ENCODE measurements at places on chromosomes 3 and 15.

- no peak for DNase-seq
Observed at GRCh38 chr15:60835974-60836373, 357.0 kb upstream of the ICE2 start.

GRCh38 chr3:58049143-58049785 is 41.0 kb downstream of the FLNB start:
- no peak for DNase-seq

DNA sequence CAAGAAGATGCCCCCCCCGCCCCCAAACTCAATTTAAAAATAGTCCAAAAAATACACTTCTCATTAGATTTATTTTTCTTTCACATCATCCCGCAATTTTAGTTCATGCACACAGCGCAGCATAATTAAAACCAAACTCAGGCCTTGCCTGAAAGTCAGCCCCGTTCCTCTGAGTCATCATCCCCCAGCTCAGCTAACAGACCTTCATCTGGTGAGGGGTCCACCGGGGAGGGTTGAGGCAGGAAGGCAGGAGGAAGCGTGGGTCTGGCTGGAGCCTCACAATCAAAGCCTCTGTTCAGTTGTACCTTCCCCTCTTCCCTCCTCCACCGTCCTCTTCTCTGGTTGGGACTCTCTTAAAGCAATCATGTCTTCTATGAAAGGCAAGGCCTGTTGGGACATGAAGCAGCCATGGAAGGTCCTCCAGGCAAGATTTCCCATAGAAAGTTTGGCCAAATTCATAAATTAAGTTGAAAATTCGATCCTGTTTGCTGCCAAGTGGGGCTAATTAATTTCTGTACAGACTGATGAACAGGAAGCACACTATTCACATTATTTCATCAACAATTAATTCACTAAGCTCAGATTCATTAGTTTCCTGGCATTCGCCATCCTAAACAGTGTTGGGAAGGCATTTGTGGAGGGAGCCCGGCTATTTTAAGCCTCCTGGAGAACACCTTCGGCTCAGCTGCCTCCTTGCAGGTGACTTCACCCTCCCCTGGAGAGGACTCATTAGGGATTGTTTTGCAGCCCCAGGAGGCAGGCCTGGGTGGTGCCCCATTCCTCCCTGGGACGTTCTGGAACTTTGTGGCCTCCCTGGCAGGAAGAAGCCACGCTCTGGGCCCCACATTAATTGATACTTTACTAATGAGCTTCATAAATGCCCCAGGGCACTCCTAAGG is 72.3 kb upstream of the BNC1 start:
- no peak for DNase-seq

GRCh38 chr3:111627092-111627491 is 31.9 kb upstream of the ZBED2 start:
- DNase-seq, result no peak

DNA sequence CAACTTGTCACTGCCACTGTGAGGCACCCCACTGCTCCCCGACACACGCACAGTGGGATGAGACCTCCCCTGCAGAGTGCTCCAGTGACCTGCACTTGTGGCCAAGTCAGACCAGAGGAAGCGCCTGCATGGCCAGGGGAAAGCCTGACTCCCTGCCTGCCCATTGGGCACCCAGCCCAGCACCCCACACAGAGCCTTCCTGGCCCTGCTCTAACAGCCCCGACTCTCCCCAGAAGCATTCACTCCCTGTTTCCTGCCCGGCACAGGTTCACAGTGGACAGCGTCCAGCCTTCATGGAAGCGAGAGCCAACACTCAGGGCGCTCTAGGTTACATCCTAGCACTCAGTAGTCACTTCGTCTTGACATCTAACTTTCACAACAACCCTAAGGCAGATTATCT is 27.8 kb downstream of the RBPMS2 start:
- no peak for DNase-seq

GRCh38 chr3:29438580-29438979 is 157.7 kb downstream of the RBMS3 start:
- DNase-seq, result no peak

- no peak for DNase-seq
Observed at GRCh38 chr3:15081960-15082664, 16.8 kb downstream of the RBSN start.

- peak; percentile 1 for DNase-seq
Observed at GRCh38 chr3:151816091-151816604, 2.2 kb downstream of the AADAC start.

DNA sequence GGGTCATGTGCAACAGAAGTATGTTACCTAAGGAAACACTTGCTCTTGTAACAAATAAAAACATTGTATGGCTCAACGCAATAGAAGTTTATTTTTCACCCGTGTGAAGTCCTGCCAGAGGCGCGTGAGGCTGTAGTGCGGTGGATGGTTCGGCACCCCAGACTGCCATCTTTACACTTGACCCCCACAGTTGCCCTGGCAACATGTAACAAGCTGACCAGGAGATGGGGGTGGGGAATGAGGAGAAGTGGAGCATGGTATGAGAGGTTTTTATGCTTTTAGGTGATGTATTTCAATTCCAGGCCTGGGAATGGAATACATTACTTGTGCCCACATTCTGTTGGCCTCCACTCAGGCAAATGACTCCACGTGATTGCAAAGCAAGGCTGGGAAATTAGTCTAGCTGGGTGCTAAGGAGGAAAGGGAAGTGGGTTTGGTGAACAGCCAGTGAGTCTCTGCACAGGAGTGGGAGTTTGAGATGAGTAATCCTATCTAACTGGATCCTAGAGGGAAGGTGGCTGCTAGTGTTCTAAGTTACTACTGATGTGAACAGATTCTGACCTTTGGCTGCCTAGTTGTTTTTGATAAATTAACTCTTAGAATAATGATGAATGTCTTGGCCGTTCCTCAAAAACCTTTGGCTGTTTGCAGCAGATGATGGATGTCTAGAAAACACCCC is 33.8 kb upstream of the GREM1 start:
- peak; percentile 50 for DNase-seq

GRCh38 chr15:64850778-64851502 is 9.2 kb downstream of the PLEKHO2 start:
- no peak for DNase-seq

DNA sequence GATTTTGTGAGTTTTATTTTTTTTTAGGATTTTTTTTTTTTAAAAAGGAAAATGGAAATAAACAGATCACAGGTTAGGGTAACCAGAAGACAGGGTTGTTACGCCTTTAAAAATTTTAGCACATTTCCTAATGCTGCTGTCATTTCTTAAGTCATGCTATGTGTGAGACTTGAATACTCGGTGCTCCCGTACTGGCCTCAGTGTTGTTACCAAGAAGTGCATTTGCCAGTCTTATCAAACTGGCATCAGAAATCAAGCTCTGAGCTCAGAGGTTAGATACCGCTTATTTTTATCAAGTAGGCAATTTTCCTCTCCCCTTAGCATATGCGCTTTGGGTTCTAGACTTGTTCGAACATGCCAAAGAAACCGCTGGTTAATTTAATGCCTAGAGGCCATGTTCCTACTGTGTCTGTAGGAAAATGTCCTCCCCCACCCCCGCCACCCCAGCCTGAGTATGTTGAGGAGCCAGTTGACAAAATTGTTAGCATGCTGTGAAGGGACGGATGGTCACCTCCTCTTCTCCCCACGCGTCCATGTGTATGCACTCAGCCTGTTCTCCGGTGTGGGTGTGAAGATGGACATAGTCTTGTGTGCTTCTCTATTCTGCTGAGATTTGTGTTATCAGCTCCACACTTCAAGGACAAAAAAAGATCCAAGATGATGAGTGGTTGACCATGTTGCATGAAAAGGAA is 88.9 kb downstream of the ITPR1 start:
- no peak for DNase-seq

DNA sequence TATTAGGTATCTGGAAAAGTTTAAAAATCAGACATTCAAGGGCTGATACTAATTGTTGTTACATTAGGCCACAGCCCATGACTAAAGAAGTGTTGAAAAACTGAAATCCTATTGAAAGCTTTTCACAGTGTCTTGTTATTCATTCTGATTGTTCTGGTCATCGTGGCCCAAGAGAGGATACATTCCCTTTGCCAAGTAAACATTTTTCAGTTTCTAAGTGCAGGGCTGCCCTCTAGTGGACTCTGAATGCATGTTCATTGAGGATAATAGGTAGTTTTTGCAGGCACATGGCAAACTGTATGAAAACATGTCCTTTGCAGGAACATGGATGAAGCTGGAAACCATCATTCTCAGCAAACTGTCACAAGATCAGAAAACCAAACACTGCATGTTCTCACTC is 181.1 kb downstream of the MYRIP start:
- DNase-seq, result no peak

DNA sequence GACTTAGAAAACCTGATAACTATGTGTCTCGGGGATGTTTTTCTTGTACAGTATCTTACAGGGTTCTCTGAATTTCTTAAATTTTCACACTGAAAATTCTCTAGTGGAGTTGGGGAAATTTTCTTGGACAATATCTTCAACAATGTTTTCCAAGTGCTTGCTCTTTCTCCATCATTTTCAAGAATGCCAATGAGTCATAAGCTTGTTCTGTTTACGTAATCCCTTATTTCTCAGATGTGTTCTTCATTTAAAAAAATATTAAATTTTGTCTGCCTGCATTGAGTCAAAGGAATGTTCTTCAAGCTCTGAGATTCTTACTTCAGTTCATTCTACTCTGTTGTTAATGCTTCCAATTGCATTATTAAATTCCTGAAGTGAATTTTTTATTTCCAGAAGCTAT is 21.9 kb upstream of the PLSCR2 start:
- DNase-seq, result no peak

- DNase-seq, result no peak
Observed at GRCh38 chr3:52216585-52217408, 8.6 kb downstream of the TLR9 start.

GRCh38 chr3:136235545-136235944 is 14.6 kb upstream of the PCCB start:
- no peak for DNase-seq

GRCh38 chr3:154316974-154317767 is 7.1 kb downstream of the DHX36 start:
- no peak for DNase-seq

- DNase-seq, result no peak
Observed at GRCh38 chr15:38147246-38147645, 105.4 kb upstream of the SPRED1 start.

DNA sequence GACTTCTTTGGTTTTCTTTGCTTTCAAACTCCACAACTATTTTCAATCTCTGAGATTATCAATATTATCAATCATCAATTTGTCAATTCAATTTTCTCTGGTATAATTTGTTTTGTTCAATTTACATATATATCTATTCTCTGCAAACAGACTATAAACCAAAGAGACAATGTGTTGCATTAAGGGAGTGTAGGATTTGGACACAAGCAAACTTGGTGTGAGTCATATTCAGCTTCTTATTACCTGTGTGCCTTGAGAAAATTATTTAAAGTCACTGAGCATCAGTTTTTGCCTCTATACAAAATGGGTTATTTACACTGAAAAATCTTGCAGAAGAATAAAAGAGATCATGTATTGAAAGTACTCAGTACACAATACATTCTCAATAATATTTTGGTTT is 177.8 kb downstream of the NECTIN3 start:
- DNase-seq, result no peak

- DNase-seq, result no peak
Observed at GRCh38 chr3:31157047-31157694, 262.7 kb upstream of the GADL1 start.

DNA sequence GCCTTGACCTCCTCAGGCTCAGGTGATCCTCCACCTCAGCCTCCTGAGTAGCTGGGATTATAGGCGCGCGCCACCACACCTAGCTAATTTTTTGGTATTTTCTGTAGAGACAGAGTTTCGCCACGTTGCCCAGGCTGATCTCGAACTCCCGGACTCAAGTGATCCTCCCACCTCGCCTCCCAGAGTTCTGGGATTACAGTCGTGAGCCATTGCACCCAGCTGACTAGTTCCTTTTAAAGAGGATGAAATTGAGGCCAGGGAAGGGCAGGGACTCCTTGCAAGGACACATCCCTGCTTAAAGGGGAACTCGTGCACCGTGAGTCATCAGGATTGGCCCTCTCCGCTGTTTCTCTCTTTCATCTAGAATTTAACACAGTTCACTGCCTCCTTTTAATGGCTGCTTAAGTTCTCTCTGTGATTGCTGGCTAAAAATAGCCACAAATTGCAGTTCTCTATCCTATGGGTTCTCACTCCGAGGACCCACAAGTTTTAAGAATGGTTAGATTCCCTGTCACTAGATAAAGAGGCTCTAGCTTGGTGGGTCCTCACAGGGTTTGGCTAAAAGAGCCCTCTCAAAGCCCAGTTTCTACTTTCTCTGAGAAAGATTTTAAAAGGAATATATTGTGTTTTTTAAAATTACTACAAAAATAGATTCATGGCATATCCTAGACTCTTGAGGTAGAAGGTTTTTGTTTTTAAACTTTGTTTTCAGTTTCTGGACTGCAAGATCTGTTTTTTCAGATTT is 1.4 kb downstream of the CRTAP start:
- peak; percentile 59 for DNase-seq

- no peak for DNase-seq
Observed at GRCh38 chr15:23420806-23421575, 26.1 kb downstream of the GOLGA6L2 start.

- DNase-seq, result no peak
Observed at GRCh38 chr3:160473221-160473620, 23.6 kb upstream of the TRIM59 start.

DNA sequence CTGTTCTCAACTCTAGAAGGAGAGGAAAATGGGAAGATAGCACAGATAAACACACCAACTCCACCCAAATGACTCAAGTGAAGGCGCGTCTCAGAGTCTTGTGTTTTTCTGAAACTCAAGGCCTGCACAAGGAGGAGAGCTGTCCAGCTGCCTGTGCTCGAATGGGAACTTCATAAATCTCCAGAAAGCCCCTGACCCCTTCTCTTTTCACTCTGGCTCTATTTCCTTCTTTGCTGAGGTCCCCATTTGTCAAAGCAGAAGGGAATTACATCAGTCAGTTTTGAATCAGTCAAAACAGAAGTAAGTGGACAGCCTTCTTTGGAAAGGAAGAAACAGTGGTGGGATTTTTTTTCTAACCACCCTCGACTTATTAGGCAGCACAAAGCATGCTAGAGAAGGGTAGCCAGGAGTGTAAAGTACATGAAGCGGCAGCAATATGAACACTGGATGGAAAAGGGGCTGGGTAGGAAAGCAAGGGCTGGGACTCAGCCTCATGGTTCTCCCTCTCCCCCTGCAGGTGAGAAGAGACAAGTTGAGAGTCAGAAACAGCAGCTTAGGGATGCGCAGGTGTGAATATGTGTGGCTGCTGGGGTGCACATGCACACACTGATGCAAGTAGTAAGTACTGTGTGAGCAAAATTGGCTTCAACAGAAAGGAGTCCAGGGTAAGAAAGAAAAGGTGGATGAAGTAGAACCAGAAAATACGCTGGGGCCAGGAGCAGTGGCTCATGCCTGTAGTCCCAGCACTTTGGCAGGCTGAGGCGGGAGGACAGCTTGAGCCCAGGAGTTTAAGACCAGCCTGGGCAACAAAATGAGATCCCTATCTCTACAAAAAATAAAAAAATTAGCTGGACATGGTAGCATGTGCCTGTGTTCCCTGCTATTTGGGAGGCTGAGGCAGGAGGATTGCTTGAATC is 36.6 kb upstream of the MAGEF1 start:
- DNase-seq, result no peak

- DNase-seq, result peak; percentile 35
Observed at GRCh38 chr3:111539351-111540331, 2.4 kb upstream of the CD96 start.
